ENCODE measurements at places on chromosomes 11 and 22.

DNA sequence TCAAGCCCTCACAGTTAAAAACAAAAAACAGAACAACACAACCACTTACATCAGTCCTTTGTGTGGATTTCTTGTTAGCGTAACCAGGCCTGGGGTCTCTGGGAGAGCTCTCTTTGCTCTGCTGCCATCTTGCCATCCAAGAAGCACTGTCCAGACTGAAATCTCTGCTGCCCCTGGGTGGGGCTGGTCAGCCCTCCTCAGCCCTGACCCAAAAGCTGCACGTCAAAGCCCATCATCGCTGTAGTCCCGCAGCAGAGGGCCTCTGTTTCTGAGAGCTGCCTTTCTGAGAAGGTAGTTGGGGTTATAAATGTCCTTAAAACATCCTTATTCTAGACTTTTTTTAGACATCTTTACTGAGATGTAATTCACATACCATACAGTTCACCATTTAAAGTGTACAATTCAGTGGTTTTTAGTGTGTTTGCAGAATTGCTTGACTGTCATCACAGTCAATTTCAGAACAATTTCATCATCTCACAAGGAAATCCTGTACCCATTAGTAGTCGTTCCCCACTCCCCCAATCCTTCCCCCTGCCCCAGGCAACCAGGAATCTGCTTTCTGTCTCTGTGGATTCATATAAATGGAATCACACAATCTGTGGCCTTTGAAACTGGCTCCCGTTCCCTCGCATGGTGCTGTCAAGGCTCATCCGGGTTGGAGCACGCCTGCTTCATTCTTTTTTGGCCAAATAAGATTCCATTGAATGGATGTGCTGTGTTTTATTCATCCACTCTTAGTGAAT lies 94.9 kb downstream of the TBC1D22A start:
- no peak for DNase-seq

DNA sequence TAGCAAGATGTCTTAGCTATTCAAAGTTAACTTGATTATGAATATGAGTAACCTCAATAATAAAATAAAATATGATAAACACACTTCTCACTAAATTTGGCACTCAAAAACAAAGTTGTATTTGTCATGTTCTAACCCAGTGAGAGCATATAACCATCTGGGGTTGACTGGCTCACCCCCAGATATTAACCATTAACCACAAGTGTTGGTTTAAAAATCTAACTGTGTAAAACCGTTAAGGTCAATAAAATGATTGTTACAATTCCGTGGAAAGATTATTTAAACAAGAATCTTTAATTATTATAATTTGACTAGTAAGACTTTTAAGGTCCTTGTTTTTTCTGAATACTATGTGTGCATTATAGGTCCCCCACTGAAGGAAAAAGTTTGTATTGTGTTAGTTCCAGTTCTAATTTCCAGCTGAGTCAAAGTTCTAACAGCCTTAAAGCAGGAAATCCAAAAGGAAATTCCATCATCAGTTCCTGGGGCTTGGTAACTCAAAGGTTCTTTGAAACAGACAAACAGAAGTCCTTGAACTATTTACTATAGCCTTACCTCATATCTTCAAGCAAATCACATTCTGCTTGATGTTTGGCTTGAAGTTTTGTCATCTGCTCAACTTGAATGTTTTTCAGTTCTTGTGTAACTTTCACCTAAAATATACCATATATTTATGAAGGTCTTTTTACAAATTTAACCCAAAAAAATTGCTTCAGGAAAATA lies 2.5 kb downstream of the FCHSD2 start:
- DNase-seq: no peak

DNA sequence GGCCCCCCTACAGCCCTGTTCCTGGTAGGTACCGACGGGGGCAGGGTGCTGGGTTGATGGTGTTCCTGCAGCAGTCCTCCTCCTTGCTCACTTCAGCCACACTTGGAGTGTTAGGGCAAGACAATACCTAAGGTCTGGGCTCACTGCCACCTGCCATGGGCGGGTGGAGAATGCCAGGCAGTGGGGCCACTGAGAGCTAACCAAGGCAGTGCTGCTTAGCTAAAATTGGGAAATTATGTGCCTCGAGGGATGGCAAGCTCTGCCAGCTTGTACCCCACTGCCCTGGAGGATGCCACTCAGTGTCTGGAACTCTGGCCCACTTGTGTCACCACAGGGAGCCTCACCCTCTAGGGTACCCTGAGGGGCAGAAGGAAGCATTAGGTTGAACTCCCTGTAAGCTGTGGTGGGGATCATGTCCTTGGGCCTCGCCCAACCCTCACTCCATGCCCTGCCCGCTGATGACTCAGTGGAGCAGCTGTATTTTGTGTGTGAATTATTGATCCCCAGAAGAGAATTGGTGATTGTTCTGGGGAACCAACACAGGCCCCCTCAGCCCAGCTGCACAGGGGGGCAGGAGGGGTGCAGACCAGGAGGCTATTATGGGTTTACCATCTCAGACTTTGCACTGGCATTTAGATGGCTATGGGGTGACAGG lies 17.7 kb downstream of the PHLDB1 start:
- no peak for DNase-seq

DNA sequence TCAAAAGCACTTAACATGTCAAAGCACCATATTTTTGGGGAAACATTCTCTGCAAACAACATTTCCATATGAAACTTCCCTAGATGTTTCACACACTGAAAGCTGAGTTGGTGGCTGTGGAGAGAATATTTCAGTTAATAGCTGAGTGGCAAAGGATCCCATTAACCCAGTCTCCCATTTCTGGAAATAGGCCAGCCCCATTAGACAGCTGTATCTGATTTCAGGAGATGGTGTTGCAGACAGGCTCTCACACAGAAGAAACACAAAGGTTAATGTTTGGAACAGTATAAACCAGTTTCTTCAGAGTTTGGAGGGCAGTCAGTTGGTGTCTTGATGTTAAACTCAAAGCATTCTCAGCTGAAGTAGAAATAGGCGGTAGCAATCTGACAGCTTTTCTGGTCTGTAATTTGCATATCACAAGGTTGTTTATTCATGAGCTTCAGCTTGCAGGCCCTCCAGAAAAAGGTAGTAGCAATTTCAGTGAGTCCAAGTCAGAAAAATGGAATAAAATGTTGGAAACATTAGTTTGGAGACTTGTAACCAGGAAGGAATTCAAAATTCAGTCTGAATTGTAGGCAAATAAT lies 15.5 kb upstream of the ZBTB44 start:
- DNase-seq: no peak

- DNase-seq: peak; percentile 89
These were observed 1.2 kb upstream of the TYMP start for GRCh38 chr22:50530877-50531545.

DNA sequence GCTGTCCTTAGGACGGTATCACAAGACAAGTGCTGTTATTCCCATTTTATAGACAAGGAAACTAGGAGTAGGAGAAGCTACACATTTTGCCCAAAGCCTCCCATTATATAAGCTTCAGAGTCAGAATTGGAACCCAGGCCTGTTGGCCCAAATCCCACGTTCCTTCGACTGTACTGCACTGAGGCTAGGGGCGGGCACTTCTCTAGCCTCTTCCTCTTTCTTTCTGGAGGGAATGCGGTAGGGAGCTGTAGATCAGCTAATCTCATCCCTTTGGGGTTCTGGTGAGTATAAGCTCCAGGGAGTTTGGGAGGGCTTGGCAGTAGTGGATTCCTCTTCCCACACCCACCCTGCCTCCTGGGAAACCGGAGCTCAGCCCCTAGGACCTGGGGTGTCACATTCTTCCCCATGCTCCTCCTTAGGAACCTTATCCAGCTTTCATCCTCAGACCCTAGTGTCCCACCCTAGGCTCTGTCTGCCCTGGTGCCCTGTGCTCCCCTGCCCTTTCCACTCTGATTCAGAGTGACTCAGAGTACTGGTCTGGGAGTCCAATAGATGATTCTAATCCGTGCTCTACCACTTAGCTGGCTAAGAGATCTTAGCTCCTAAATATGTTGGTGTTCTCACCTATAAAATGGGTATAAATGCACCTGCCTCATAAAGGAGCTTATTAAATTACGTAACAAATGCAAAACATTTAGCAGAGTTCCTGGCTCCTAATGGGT lies 29.3 kb downstream of the PHLDB1 start:
- DNase-seq: no peak

- DNase-seq: no peak
These were observed 565.2 kb downstream of the BUD13 start for GRCh38 chr11:116207421-116208141.

GRCh38 chr11:75654314-75654713 lies 14.5 kb downstream of the MAP6 start:
- DNase-seq: no peak

GRCh38 chr11:125281831-125282595 lies 117.5 kb downstream of the PKNOX2 start:
- DNase-seq: no peak

DNA sequence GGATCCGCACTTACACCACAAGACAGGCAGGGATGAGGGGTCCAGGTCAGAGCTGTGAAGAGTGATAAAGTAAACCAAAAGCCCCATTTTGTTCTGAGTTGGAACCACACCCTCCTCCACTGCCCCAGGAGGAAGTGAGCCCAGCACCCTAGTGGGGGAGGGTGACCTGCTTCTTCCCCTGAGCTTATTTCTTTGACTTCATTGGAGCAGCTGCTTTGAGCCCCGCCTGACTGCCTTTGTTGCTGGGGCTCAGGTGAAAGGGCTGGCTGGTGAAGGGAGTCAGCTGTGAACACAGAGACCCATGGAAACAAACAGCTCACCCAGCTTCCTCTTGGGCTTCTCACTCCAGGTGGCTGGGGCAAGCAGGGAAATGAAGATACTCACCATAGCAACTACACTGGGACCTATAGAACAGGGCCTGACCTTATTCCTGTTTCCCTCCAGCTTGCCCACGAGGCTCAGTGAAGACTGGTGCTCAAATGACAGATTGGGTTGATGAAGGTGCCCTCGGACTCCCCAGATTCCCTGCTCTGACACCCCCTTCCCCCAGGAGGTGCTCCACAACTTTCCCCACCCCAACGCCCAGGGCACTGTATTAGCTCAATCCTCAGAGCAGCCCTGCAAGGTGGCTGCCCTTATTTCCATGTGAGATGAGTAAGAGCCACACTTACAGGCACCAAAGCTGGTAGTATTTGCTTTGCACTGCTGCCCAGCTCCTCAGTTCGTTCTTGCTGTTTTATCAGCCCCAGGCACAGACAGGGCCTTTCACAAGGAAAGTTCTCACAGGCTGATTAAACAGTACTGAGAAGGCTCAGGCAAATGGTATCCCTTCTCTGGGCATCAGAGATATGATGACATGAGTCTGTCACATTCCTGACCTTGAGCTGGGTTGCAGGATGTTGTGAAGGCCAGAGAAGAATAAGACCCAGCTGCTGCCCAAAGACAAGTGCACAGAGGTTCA lies 2.4 kb downstream of the UCP2 start:
- DNase-seq: peak; percentile 73

DNA sequence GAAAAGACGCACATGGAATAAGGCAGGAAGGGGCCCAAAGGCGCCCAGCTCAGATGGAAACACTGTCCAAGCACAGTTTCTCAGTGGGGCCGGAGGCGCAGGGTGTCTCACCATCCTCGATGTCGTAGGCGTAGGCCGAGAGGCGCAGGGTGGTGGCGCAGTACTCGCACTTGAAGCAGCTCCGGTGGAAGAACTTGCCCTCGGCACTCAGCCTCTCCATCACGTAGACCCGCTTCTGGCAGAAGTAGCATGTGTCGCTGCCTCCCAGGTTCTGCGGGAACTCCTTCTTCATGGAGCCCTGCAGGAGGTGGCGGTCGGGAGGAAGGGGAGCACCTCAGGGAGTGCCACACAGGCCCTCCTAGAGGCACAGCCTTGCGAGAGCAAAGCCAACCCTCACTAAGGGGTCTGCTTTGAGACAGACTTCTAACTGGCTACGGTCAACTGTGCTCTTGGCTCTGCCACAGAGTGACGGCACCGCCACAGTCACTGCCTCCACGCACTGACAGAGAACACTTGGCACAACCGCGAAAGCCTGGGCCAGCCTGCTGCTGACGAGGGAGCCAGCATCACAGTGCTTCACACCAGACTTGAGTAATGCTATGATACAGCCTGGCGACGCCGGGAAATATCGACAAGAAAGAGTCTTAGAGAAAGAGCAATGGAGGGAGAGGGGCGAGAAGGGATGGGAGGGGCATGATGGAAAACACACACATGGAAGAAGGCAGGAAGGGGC lies 97.6 kb upstream of the BID start:
- DNase-seq: no peak

GRCh38 chr22:26669060-26669481 lies 11.7 kb downstream of the MIAT start:
- DNase-seq: peak; percentile 43

DNA sequence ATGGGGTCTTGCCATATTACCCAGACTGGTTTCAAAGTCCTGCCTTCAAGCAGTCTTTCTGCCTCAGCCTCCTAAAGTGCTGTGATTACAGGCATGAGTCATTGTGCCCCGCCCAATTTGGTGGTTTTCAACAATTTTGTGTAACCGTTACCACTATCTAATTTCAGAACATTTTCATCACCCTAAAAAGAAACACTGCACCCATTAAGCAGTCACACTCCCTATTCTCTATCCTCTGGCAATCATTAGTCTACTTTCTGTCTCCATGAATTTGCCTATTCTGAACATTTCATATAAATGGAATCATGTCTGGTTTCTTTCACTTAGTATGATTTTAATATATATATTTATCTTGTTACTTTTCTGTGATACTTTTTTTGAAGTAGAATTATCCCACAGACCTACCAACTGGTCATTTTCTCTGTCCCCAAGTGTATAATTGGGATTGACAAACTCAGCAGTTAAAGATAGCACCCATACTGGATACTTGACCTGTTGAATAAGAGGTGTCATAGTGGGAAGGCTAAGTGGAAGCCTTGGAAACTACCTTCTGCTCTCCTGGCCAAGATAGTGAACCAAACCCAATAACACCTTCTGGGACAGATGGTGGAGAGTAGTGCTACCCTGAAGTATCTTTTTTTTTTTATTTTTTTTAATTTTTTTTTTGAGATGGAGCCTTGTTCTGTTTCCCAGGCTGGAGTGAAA lies 64.8 kb downstream of the STIM1 start:
- DNase-seq: peak; percentile 75

DNA sequence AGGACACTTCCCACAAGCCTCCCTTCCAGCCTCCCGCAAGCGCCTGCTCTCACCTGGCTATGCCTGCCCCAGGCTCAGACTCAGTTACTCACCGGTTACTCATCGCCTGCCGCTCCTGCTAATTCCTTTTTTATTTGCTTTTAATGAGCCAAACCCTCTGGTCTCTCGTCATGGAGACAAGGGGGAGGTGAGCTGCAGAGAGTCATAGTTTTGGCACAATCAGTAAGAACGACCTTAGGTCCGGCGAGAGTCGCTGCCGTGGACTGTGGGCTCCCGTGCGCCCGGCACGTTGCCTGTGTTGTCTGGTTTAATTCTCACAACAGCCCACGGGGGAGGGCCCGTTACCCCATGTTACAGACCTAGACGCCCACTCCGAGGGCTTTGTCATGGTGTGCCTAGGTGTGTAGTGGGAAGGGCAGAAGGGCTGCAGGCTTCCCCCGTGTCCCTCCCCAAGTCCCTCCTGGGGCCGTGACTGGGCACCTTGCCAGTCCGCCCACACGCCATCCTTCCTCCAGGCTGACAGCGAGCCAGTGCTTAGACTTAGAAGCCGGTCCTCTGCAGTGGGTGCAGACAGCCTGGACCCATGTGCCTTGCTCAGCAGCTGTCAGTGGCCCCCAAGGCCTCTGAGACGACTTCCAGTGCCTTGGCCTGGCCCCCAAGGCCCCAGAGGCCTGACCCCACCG lies 42.2 kb downstream of the WNT7B start:
- no peak for DNase-seq
